Erythroblast (primary cell): ENCODE measurements at places on chromosomes 5 and 9.
A peak's percentile ranks its signal among the peaks of the same experiment; 100 is the strongest.

GRCh38 chr5:105639511-105639910, 2031.2 kb downstream of the EFNA5 start:
- no peak for DNase-seq

DNA sequence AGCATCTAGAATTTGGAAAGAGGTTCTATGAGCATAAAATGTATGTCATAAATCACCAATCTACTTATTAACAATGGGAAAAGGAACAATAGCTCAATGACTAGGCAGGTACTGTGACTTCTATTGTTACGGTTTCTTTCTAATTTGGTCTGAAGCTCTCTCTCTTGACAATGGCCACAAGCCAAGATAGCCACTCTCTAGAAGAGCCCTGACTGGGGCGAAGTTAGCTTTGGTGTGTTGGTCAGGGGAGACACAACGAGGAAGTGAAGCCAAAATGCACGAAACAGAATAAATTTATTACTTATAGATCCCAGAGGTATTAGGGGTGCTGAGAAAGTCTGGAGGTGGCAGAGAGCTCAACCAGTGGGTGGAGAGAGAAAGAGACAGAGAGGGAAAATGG, 9.4 kb upstream of the RAD23B start:
- no peak for DNase-seq

DNA sequence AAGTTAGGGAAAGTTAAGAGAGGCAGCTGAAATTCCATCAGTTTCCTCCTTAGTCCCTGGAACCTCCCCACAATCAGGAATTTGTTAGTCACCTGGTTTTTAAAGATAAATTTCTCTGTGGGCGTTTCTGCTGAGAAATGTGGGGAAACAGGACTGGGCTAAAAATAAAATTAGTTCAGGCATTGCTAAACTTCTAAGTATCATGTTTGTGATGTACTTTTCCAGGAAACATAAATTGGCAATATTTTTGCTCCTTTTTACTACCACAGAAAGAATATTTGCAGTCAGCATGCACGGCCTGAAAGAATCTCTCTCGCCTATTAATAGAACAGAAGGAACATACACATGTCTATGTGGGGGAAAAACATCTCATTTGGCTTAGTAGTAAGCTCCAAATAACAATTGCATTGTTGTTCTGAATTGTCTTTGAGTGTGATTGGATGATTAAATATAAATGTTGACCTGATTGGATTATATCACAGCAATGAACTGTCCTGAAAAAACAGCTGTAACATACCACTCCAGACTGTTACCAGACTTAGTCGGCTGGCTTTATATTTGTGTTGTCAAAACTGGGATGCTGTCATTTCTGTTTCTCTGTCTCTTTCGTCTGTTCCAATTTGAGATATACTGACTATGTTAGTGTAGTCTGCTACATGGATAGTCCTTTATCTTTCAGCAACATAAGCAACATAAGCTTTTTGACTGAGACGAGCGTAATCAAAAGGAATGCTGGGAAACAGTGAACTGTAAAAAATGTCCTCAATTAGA, 12.9 kb downstream of the TJP2 start:
- peak; percentile 88 for DNase-seq

DNA sequence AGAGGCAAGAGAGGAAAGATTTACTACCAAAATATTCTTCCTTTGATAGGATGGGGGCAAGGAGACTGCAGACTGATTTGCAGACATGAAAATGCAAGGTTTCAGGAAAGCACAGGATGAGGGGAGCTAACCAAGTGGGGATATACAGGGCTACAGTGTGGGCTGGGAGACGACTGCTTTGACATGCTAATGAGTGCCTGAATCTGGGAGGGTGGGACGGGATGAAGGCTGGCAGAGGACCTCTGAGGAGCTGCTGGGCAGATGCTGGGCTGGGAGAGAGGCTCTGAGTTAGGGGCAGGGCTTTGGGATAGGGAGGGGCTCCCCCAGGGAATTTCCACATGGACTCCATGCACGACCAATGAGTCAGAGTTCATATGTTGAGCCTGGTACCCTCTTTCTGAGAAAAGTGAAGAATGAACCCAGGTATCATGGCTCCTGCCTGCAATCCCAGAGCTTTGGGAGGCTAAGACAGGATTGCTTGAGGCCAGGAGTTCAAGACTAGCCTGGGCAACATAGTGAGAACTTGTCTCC, 4.9 kb upstream of the CPLX2 start:
- DNase-seq = no peak

DNA sequence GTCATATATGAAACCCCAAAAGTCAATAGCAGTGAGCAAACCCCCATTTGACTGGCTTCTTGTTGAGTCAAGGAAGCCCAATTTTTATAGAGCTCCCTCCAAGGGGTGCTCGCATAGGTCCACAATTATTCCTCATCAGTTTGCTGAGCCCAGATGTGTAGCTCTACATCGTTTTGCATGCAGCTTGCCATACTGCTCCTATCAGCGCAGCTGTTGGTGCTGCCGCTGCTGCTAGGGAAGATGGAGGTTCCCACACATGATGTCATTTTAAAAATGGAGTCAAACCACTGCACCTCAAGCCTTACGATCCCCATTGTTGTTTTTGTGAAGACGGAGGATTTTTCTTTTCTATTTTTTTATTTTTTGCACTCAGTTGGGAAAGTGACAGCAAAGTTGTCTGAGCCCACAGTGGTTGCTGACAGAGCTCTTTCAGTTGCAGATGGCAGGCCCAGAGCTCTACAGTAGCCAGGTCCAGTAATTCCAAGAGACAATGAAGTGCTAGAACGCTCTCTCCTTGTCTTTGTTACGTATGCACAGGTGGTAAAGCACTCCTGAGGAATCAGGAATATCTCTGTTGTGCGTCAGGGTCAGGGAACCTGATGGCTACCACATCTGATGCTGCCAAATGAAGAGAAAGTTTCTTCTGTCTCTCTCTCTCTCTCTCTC, 23.2 kb upstream of the C5orf63 start:
- no peak for DNase-seq

DNA sequence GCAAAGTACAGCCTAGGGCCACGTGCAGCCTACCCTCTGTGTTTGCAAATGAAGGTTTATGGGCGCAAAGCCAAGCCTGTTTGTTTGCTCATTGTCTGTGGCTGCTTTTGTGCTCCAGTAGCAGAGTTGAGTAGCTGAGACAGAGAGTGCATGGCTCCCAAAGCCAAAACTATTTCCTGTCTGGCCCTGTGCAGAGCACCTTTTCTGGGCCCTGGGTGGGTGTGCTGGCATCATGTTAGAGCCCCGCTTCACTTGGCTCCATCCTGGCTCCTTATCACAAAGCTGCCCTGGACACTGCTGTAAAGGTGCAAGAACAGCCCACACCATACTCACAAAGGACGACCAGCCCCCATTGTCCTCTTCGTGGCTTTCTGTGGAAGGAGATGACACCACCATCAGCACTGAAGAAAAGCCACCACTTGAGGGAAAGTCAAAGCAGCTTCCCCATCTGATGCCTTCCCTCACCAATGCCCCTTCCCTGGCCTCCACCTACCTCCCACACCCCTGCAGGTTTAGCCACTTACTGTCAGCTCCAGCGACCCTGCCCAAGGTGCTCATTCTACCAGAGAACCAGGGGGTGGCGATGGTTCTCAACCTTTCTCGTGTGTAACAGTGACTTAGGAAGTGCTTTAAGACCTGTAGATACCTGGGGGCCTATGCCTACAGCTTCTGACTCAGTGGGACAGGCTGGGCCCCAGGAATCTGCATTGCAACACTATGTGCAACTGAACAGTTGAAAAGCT, 23.4 kb downstream of the LCP2 start:
- peak; percentile 77 for DNase-seq

DNA sequence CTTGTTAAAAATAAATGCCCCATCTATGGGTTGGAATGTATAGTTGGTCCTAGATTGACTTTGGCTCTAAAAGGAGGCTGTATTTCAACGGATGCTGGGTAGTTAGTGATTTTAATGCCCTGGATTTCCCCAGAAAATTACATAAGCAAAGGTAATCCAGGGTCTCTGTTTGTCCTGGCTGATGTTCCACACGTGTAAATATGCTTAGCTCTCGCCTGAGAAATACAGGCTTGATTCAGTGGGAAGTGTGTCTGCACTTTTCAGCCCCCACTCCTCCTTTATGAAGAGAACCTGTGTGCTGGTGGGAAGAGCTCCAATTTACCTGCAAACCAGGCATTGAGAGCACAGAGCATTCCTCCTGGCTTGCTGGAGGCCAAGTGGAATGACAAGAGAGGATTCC, 294.6 kb upstream of the CLINT1 start:
- no peak for DNase-seq

DNA sequence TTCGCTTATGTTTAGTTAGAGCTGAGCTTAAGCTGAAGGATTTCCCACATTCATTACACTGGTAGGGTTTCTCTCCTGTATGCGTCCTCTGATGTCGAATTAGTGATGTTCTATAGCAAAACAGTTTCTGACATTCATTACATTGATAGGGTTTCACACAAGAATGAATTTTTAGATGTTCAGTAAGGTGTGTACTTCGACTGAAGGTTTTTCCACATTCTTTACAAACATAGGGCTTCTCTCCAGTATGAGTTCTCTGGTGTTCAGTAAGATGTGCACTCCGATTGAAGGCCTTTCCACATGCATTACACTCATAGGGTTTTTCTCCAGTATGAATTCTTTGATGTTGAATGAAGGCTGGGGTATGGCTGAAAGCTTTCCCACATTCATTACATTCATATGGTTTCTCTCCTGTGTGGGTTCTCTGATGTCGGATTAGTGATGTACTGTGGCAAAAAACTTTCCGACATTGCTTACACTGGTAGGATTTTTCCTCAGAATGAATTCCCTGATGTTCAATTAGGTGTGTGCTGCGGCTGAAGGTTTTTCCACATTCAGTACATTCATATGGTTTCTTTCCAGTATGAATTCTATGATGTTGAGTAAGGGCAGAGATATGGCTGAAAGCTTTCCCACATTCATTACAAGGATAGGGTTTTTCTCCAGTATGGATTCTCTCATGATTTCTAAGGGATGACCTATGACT, 14.6 kb downstream of the ZNF883 start:
- DNase-seq = no peak

GRCh38 chr5:154944716-154945115, 3.8 kb downstream of the MRPL22 start:
- DNase-seq = no peak

DNA sequence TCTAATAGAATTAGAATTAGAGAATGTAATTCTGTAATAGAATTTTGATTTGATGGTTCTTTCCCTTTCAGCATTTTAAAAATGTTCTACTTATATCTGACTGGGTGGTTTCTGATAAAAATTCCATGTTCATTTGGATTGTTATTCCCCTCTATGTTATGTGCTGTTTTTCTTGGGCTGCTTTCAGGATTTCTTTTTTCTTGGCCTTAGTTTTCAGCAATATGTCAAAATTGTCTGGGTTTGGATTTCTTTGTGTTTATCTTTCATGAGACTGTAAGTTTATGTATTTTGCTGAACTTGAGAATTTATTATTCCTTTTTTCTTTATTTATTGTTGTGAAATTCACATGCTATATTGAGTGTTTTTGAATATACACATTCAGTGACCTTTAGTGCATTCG, 189.1 kb downstream of the RANBP17 start:
- DNase-seq = no peak

DNA sequence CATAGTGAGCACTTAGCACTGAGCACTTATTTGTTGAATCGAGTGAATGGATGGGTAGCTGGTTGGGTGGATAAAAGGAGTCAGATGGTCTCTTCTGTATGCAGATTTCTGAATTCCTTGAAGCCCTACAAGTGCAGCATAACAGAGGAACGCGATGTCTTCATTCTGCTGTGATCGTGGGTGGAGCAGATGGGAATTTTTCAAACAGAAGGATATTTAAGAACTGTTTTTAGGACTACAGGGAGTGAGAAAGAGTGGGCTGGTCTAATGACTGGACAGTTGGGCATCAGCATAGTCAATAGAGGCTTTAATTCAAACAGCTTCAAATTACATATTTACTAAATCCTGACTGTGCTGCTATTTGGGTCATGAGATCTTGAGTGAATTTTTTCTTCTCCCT, 253.2 kb downstream of the CEMIP2 start:
- DNase-seq = no peak
